Stimulated activated CD8-positive, alpha-beta memory T cell treated with anti-CD3 and anti-CD28 coated beads, Interleukin-15, amount 100 ng/mL, for 24 hours (primary cell): ENCODE measurements at places on chromosomes 6 and 20.

DNA sequence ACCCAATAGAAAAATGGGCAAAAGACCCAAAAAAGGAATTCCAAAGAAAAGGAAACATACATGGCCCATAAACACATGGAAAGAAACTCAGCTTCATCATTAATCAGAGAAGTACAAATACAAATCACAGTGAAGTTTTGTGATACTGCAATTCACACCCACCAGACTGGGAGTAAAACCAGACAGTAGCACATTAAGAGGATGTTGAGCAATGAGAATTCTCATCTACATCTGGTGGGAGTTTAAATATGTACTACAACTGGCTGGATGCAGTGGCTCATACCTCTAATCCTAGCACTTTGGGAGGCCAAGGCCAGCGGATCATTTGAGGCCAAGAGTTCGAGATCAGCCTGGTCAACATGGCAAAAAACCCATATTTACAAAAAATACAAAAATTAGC lies 125.7 kb upstream of the PHACTR1 start:
- DNase-seq = no peak

DNA sequence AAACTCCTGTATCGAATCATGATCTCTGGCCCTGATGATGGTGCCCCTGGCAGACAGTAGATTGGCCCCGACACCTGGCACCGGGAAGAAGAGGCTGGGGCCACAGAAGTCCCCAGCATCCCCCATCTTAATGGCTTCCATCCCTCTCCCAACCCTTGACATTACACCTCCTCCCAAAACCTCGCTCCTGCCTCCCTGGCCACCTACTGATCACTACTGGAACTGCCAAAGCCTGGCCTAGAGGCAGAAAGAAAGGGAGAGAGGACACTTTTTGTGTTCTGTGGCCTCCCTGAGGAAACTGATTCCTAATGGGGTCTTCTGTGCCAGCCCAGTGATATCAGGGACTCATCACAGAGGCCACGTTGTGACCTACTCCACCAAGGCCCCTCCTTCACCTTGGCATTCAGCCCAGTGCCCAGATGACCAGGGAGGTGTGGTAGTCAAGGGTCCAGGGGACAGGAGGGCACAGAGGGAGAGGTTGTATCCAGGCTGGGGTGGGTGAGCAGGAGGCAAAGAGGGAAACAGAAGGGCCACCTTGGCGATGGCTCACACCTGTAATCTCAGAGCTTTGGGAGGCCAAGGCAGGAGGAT lies 6.1 kb downstream of the C20orf173 start:
- no peak for DNase-seq

DNA sequence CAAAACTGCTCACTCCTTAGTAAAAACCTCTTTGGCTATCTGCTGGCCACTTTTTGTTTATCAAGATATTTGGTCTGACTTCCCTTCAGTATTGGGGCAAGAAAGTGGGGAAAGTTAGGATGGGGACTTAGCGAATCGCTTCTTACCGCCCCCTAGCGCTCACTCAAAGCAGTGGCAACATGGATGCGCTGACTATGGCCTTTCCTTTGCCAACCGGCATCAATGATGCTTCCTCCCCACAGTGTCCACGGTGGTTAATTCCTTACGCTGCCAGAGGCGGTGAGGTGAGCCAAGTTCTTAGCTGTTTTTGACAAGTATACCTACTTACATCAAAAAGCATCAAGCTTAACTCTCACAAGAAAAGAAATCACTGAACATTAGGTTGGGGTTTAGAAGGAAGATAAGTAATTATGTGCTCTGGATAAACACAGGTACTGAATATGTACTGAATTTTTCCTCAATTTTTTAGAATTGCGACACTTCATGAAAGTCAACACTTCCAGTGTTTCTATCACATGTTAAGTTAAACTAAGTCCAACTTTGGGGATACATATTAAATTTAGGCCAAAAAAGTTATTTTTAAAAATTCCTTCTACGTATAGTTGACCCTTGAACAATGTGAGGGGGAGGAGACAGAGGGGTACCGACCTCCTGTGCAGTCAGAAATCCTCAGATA lies 86.7 kb downstream of the GMDS start:
- DNase-seq = no peak

DNA sequence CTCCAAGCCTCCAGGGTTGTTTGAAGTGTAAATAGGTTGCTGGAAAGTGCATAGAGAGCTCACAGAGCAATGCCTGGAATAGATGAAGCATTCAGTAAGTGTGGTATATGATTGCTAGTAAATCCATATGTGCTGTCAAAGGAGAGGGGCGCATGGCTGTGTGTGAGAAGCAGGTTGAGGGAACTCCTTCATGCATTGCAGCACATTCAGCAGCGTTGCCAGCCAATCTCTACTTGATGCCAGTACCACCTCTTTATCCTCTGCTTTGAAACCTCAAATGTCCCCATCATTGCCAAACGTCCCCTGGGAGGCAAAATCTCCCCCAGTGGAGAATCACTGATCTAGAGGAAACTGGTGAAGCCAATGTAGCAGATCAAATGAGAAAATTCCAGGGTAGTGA lies 82.7 kb upstream of the RALGAPA2 start:
- DNase-seq = no peak

- no peak for DNase-seq
Measured at GRCh38 chr6:154567695-154568220, 57.3 kb upstream of the CNKSR3 start.

DNA sequence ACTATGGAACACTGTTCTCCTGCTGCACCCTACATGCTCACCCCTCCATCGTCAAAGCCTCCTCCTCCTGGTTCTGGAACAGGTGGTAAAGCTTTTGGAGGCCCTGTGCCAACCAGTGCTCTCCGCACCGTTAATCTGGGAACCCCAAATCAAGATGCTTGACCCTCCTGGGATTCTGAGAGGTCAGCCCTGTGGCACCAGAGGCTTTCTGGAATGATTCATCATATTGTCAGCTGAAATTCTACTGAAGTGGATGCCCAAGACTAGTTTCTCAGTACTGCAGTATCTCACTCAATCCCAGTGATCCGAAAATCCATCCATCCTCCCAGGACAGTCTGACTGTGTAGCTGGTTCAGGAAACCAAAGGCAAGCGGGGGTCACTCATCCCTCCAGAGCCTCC lies 92.7 kb downstream of the TRERF1 start:
- no peak for DNase-seq

GRCh38 chr6:34218691-34219090 lies 18.0 kb upstream of the HMGA1 start:
- DNase-seq = no peak

DNA sequence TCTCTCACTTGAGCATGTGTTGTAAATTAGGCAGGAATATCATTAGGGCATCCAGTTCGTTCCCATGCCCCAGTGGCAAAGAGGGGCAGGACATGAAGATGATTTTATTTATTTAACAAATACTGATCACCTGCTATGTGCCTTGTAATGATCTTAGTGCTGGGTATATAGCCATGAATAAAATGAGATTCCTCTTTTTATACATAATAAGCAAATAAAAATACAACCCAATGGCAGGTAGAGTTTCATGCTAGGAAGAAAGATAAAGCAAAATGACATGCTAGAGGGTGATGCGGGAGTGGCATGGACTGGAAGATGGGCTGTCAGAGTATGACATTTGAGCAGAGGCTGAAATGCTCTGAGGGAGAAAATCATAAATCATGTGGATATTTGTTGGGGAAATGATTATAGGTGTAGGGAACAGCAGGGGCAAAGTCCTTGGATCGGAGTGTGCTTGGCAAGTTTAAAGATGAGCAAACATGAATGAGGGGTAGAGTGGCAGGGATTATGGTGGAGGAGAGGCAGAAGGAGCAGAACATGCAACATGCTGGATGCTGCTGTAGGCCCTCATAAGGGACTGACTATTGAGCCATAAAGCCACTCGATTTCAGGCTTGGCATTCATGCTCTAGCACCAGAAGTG lies 342.1 kb downstream of the PLCB1 start:
- DNase-seq = no peak

DNA sequence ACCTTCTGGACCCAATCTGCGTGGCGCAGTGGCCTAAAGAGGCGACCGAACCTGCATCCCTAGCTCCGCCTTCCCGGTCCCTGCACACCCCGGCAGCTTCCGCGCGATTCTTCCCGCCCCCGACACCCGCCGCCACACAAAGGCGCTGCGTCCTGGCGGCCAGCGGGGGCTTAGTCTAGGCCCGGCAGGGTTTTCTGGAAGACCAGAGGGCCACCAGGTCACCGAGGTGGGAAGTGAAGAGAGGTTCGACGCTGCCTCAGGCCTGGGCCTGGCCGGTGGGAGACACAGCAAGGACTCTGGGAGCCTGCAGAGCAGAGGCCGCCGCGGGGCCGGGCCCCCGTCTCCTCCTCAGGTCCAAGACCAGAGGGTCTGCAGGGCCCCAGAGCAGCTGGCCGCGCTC lies 154.9 kb downstream of the OR2B2 start:
- no peak for DNase-seq

- DNase-seq = no peak
Measured at GRCh38 chr20:36855241-36855657, 20.7 kb upstream of the TLDC2 start.

DNA sequence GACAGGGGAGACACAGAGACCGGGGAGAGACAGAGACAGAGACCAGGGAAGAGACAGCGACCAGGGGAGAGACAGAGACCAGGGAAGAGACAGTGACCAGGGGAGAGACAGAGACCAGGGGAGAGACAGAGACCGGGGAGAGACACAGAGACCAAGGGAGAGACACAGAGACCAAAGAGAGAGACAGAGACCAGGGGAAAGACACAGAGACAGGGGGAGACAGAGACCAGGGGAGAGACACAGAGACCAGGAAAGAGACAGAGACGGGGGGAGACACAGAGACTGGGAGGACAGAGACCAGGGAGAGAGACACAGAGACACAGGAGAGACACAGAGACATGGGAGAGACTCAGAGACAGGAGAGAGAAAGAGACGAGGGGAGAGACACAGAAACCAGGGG lies 43.9 kb downstream of the YTHDF1 start:
- no peak for DNase-seq

- DNase-seq = no peak
Measured at GRCh38 chr6:91117550-91117949, 530.7 kb upstream of the MAP3K7 start.

- no peak for DNase-seq
Measured at GRCh38 chr20:58389324-58389967, 417 bp downstream of the VAPB start.

- no peak for DNase-seq
Measured at GRCh38 chr20:49758781-49759180, 45.1 kb upstream of the B4GALT5 start.

- no peak for DNase-seq
Measured at GRCh38 chr6:49565855-49566254, 15.4 kb downstream of the C6orf141 start.

GRCh38 chr6:44100088-44100550 lies 27.1 kb downstream of the MRPL14 start:
- DNase-seq = no peak

GRCh38 chr20:42775866-42776265 lies 413.8 kb downstream of the PTPRT start:
- DNase-seq = no peak

GRCh38 chr20:40457404-40457803 lies 231.6 kb downstream of the MAFB start:
- DNase-seq = no peak

DNA sequence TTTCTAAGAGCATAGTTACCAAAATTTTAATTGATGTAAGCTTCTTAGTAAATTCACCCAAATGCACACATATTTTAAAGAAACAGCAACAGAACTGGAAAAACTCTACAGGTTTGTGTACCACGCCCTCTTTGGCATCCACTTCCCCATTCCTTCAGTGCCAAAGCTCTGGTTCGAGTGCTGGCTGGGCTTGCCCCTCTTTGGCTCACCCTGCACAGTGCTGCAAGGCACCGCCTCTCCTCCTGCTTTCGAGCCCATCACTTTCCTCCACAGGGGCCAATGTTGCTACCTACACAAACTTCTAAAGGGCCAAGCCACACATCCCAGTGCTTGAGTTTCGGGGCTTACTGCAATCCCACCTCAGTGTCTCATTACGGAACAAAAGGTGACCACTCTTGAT lies 9.6 kb downstream of the LRP11 start:
- no peak for DNase-seq

GRCh38 chr20:62832951-62833391 lies 16.1 kb downstream of the COL9A3 start:
- no peak for DNase-seq

DNA sequence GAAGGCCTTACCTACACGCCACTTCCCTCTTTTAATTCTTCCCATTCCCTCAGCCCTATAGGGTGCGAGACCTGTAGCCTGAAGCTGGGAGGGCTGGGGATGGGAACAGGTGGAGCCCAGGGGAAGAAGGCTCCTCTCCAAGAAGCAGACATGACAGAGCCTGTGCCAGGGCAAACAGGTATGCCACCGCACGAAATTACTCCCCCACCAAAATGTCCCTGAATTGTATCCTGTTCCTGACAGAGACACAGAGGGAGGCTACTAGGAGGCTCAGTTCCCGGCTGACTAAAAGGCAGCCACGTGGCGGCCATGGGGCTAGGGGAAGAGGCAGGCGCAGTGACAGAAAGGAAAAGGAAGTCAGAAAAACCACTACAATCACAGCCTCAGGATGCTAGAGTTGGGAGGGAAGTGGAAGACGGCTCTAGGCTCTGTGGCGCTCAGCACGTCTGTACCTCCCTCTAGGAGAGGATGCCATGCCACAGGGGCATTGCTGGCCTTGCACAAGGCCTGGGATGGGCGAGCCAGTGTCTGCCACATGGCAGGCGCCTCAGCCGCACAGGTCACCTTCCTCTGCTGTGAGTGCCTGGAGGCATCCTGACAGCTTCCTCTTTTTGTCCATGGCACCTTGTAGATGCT lies 27.7 kb downstream of the TFEB start:
- DNase-seq = no peak

DNA sequence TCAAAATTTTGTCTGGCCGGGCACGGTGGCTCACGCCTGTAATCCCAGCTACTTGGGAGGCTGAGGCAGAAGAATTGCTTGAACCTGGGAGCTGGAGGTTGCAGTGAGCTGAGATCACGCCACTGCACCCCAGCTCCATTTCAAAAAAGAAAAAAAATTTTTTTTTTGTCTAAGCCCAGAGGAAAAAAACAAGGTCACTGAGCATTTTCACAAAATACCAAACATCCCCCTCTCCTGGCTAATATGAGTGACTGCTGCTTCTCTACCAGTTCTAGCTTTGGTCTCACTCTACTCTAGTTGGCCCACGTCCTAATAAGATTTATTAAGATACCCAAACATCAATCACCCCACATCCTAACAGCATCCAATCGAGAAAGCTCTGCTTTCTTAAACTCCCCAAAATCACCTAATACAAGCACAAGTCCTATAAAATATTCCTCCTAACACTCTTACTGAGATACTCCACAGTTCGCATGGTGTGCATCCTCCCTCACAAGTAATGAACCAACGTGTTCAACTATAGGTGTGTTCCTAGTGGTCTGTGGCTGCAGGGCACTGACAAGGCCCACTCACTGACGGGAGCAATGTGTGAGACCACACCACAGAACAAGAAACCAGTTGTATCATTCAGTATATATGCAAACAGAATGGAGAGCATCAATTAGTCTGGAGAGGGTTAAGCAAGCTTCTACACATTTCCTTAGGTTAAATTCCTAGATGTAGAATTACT lies 64.2 kb downstream of the FKBP5 start:
- no peak for DNase-seq

DNA sequence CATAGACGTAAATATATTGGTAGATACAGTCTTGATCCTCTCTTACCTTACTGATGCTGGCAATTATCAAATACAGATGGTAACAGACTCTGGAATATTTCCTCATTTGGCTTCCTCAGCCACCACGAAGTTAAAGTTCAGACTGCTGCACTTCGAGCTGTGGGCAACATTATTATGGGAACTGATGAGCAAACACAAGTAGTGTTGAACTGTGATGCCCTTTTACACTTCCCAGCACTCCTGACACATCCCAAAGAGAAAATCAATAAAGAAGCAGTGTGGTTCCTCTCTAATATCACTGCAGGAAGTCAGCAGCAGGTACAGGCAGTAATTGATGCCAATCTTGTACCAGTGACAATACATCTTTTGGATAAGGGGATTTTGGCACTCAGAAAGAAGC lies 162.7 kb upstream of the NT5E start:
- no peak for DNase-seq
